ENCODE measurements at places on chromosomes 3 and 15. TPM values are rescaled to one million over a fixed set of nuclear protein-coding genes. Genes with fewer than 3 reads are reported as not detected.

- no peak for DNase-seq
These were observed 241.5 kb upstream of the SATB1 start for GRCh38 chr3:18666655-18667054.

DNA sequence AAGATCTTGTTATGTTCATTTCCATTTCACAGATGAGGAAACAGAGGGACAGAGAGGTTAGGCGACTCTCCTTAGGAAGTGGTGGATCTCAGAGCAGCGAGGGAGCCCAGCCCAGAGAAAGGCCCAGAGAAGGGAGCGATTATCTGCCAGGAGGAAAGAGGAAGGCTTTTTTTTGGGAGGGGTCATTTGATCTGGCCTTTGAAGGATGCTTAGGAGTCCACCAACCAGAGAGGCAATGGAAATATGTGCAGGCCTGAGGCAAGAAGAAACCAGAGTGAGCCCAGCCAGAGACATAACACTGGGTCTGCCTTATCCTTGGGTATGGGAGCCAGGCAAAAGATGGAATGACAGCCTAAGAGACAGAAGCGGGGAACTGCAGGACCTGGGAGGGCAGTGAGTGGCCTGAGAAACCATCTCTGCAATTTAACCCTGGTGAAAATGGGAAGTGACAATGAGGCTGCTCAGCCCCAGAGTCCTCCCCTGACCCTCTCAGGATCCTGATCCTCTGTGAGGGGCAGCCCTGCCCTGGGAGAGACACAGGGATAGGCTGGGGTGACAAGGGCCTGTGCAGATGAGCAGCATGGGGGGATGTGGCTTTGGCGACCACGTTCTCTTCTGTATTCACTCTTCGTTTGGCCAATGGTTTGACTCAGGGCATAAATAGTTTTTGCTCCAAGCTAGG is 163.2 kb downstream of the WNT7A start:
- no peak for DNase-seq

DNA sequence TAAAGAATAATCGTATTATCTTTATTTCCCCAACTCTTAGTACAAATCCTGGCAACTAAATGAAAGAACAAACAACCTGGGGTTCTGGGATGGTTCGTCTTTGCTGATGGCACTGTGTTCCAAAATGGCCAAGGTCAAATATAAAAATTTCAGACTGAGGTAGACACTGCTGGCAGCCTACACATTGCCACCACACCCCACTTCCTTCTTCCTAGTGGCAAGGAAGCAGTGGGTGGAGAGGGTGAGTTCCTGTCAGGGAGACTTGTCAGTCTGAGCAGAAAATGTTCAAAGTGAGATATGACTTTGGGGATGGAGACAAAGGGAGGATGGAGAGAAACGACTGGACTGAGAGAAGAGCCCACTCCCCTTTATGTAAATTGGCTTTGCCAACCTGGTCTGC is 69.6 kb downstream of the LMCD1 start:
- DNase-seq: no peak

SLC7A14 gene
- not detected for total RNA-seq

- no peak for DNase-seq
These were observed 3.7 kb downstream of the TCAIM start for GRCh38 chr3:44342176-44342790.

DNA sequence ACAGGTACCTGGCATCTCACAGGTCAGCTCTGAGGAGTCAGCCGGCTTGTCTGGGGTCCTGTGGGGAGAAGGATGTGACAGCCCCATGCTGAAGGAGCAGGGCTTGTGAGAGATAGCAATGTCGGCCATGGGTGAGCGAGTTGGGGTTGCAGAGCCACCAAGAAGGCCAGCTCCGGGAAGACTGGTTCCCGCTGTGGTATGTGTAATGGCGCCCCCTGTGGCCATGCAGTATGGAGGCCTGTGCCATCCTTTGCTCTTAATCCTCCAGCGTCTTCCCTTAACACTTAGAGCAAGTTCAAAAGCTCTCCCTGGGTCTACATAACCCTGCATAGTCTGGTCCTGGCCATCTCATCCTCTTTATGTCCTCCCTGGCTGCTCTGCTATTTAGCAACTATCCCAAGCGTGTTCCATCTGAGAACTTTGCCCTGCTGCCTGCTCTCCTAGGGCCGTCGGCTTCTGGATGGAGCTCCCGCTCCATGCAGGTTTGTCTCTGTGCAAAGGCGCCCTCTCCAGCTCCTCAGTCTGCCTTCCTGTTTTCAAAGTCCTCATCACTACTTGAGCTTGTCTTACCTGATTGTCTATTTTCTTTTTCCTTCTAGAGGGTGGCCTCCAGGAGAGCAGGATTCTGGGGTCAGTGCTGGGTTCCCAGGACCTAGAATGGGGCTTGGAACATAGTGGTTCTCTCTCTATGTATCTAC is 40.8 kb upstream of the IQCF6 start:
- no peak for DNase-seq

TCF12 gene
- total RNA-seq: 51.5 TPM

DNA sequence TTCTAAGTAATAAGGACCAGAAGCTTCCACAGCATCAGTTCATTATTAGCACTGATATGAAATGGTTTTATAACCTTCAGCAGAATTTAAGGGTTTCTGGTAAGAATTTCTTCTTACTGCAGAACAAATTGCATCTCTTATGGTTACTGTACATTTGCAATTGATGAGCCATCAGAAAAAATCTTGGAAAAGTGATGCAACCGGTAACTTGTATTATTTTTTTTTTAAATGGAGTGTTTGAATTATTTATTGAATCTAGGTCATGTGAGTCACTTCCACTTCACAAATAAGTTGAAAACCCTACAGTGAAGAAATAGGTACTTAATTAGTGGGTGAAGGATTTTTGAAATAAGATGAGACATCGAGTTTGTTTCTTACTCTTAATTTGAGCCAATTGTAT is 786.0 kb downstream of the TUSC7 start:
- DNase-seq: no peak

GHSR gene
- total RNA-seq: not detected

- DNase-seq: no peak
These were observed 64.5 kb downstream of the MDFIC2 start for GRCh38 chr3:70247955-70248354.

GRCh38 chr15:27746401-27746955 is 352.6 kb downstream of the OCA2 start:
- no peak for DNase-seq

Data from right cardiac atrium (tissue), 5 donors.